ENCODE measurements at places on chromosomes 6 and 20.

- DNase-seq: no peak
Measured at GRCh38 chr20:12055161-12055560, 137.5 kb downstream of the BTBD3 start.

DNA sequence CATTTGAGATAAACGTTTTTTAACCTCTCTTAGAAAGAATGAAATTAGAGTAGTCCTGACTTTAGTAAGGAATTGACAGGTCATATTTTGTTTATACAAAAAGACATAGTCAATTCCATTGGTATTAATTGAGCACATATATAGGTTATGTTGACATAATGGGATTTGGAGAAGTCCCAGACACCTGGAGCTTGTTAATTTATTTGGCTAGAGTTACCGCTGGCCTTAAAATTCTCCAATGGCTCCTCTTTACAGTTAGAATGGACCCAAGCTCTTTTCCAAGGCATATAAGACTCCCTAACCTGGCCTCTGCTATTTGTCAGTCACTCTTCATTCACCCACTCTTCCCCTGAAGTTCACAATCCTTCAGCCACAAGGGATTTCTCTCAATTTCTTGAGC is 221.3 kb downstream of the CBLN4 start:
- no peak for DNase-seq

DNA sequence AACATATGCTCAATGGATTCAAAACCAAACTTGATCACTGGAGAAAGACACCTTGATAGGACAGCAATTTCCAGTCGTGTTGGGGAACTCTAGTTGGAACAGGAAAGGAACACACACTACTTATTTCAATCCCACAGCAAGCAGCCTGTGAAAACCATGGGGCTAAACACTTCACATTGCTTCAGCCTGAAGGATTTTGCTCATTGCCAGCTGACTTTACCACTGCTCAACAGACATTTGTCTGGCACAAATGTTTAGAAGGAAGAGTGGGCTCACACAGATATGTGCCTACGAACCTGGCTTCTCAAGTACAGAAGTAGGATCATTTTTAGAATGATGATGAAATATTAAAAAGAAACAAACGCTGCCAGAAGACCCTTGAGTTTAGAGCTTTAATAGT is 598.1 kb downstream of the PHF3 start:
- DNase-seq: no peak

- DNase-seq: no peak
Measured at GRCh38 chr6:2257363-2257762, 12.0 kb upstream of the GMDS start.

DNA sequence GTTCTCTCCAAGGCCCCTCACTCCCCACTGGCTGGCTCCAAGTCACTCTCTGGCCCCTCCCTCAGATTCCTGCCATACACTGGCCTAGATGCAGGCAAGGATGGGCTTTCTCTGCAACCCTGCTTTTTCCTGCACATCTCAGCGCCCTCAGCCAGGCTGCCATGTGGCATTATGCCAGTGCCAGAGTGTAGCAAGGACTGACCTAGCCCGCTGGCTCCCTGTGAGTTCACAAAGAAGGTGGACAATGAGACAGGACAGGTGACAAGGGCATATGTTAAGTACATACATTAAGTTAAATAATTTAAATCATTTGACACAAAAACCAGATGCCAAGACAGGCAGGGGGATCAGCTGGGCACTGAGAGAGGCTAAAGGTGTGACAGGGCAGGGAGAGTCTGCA is 394.6 kb downstream of the ZFAND3 start:
- DNase-seq: no peak

GRCh38 chr6:55557146-55557545 is 21.8 kb downstream of the HMGCLL1 start:
- peak; percentile 26 for DNase-seq

- no peak for DNase-seq
Measured at GRCh38 chr6:90080876-90081481, 186.7 kb downstream of the GJA10 start.
